Stimulated activated CD8-positive, alpha-beta memory T cell treated with anti-CD3 and anti-CD28 coated beads, Interleukin-7, amount 100 ng/mL, for 1 hour (primary cell): ENCODE measurements at places on chromosomes 2 and 18.

- no peak for DNase-seq
Measured at GRCh38 chr2:149899390-149899789, 311.8 kb upstream of the MMADHC start.

DNA sequence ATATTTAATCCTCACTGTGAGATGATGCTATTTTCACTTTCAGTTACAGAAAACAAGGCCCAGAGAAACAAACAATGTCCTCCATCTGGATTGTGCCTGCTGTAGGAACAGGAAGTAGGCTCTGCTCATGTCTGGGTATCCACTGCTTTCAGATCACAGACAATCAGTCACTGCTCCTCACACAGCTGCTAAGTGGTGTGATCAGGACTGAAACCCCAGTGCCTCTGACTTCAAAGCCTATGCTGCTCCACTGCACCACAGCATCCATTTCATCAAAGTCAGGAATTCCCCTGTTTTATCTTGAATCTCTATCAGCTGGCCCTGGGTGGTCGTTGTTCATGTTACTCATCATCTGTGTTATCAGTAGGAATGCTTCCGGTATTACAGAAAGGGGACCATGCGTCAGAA lies 303.8 kb upstream of the TRIB2 start:
- DNase-seq: no peak

DNA sequence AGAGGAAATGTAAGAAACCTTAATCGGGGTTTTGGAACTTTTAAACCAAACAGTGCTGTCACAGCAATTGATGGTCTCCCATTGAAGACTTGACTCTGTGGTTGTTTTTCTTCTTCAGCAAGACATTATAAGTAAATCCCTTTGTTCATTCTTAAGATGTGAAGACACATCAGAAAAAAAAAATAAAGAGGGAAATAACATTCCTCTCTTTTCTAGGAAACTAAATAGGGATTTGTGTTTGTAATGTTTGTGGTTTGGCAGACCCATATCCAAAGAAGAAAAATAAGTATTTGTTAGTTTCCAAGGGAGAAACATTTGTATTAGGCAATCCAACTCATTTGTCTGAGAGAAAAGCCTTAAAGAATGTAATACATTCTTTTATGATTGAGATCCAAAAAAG lies 359.9 kb downstream of the DSC3 start:
- DNase-seq: no peak

GRCh38 chr2:111706481-111707001 lies 177.5 kb downstream of the ANAPC1 start:
- no peak for DNase-seq

- DNase-seq: no peak
Measured at GRCh38 chr2:65574993-65575392, 142.6 kb upstream of the SPRED2 start.

DNA sequence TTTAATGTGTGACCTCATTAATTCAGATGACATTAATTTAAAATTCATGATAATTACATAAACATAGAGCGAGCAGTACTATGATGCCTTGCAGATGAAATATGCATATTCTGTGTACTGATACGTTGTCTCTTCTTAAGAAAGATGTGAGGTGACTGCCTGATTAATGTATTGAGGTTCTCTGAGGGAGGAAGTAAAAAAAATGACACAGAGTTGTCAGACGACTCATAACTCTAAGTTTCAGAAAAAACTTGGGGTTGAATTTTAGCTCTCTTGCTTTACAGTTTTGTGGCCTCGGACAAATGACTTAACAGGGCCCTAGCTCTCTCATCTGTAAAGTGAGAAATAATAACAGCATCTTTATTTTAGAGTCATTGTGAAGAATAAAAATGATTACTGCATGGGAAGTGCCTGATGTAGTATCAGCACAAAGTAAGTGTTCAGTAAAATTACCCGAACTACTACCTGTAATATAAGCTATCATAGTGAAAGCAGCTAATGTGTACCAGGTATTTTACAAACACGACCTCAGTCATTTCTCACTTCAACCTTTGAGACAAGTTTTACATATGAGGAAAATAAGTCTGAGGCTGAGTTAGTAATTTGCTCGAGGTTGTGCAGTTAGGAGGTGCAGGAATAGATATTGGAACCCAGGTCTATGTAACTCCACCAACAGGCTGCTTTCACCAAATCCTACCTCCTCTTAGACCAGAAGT lies 65.3 kb downstream of the ALK start:
- no peak for DNase-seq

DNA sequence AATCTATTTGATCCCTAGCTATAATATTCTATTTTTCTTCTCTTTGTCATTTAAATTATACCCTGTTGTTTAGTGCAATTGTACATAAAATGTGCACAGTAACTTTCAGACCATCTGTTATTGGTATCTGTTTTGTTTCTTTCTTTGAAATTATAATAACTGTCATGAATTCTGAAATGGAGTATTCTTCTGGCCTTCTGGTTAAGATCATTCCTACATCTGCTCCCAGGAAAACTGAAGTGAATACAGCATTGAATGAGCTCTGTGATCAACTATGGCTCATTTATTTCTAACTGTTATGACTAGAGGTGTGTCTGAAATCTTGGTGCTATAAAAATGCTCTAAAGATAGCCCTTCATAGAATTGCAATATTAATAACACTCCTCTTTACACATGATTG lies 788.4 kb upstream of the TMEFF2 start:
- DNase-seq: no peak

- DNase-seq: no peak
Measured at GRCh38 chr2:85222792-85223191, 89.6 kb downstream of the TCF7L1 start.

DNA sequence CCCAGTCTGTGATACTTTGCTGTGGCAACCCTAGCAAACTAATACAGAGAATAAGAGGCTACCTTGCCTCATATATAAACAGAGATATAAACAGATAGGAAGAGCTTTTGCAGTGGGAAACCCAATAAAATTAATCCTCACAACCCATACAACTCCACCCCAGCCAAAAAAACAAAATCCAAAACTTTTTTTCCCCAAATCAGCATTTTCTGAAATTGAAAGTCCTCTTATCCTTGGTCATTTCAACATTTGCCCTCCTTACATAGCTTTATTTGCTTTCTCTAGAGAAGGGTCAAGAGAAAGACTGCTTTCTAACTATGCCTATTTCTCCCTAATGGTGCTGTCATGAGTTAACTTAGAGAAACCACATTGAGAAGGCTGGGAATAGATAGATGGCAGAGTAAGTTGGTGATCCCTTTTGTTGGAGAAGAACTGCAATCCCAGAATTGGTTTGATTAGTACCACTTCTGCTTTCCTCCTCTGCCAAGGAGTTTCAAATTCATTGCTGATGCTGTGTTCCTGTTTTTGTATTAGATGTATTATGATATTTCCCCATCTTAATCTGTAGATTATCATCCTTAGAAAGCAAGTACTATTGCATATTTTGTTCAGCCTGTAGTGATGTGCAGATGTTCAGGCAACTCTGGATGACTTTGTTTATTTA lies 76.5 kb upstream of the B3GNT2 start:
- no peak for DNase-seq

GRCh38 chr2:226489775-226490541 lies 309.7 kb downstream of the IRS1 start:
- no peak for DNase-seq

DNA sequence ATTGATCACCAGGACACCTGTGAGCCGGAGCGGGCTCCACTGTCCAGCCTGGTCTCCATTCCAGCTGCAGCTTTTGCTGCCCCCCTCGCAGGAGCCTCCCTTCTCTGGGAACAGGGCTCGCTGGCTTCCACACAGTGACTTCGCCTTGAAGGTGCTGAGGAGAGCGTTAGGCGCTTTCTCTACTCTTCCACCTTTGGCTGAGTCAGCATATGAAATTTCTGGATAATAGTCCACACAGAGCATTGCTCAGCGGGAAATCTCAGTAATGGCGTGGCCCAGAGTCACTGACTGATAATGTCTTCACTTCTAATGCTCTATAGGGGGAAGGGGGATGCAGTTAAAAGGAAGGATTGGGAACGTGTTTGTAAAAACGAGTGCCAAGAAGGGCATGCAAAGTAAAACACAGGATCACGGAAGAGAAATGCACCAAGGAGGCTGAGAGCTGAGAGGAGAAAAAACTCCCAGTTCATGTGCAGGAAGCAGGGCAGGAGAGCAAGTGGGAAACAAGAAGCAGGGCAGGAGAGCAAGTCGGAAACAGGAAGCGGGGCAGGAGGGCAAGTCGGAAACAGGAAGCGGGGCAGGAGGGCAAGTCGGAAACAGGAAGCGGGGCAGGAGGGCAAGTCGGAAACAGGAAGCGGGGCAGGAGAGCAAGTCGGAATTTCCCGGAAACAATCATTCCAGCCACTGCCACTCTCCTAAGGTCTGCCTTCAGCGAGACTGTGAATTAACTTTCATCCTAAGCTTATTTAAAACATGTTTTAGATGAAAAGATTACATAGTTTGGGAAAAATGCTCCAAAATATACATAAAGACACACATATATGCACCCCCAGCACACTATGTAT lies 77.7 kb downstream of the MYT1L start:
- DNase-seq: no peak

GRCh38 chr2:207040696-207041095 lies 101.4 kb downstream of the CPO start:
- DNase-seq: no peak

DNA sequence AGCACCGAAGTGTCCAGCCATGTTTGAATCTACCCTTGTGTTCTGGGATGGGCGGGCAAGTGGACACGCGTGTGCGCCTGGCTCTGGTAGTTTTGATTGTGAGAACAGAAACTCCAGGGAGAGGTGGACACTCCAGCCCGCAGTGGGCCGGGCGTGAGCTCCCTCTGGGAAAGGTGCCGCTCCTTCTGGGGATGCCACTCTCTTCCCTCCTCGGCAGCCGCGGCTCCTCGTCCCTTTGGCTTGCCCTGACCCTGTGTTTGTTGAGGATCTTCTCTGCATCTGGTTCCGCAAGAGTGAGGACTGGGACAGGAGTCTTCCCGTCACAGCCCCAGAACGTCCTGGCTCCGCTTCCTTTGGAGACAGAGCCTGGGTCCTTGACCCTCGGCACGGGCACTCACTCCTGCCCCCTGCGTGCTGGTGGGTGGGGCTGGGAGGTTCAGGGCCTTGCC lies 1.3 kb downstream of the CTDP1 start:
- DNase-seq: no peak

- DNase-seq: no peak
Measured at GRCh38 chr2:46813020-46813415, 102.6 kb downstream of the MCFD2 start.

DNA sequence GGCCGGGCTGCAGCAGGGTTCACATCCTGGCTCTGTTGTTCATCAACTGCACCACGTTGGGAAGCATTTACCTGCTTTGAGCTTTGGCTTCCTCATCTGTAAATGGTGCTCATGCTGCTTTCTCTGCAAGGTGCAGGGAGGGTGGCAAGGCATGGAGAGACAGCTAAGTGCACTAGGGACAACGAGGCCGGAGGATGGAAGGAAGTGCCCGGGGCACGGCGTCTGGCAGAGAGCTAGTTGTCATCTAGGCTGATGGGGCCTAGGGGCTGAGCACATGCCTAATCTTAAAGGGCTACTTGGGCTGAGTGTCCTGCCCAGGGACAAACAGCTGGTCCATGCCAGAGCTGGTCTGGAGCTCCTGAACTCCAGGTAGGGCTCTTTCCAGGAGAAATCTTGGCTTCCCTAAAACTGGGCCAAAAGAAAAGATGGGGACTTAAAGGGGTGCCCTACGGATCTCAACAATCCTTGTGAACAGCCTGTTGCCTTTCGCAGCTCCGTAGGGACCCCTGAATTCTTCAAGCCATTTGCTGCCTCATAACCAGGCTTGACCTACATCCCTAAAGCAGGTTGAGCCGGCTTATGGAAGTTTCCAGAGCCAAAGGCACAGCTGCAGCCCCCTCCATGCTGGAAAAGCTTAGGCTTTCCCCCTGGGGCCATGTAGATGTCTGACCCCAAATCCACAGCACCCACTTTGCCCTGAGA lies 130.8 kb downstream of the SMAD7 start:
- no peak for DNase-seq

GRCh38 chr2:186780701-186781316 lies 68.2 kb downstream of the ZSWIM2 start:
- no peak for DNase-seq

DNA sequence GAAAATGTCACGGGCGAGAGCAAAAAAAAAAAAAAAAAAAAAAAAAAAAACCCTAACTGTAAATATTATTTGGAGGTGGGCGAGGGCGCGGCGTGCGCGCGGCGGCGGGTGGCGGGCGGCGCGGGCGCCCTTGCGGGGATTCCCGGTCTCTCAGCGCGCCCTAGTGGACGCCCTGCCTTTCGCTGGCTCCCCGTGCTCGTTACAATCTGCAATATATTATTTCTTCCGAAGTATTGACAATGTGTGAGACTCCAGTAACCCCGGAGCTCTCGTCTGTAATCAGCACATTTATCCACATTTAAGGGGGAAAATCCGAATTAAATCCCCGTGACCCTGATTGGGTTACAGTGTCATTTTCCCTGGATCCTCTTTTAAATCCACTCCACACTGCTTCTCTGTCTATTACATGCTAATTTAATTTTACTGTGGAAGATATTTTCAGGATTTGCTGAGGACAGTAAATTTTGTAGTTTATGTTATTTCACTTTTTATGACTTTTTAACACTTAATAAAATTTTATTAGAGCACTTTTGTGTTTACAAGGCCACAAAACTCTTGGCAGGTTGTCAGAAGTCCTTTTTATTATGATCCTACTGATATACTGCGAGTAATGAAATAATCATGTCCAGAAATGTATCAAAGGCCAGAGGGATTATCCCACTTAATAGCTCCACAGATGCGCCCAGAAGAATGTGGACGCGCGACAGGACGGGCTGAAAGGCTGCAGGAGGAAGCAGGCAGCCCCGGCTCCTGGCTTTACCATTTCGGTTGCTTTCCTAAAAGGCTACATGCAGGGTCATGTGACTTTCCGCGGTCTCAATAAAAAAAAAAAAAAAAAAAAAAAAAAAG lies 369.1 kb downstream of the MTX2 start:
- DNase-seq: no peak

- DNase-seq: no peak
Measured at GRCh38 chr18:43650426-43650825, 373.1 kb upstream of the SYT4 start.

GRCh38 chr2:132797556-132797955 lies 127.6 kb upstream of the LYPD1 start:
- DNase-seq: no peak

DNA sequence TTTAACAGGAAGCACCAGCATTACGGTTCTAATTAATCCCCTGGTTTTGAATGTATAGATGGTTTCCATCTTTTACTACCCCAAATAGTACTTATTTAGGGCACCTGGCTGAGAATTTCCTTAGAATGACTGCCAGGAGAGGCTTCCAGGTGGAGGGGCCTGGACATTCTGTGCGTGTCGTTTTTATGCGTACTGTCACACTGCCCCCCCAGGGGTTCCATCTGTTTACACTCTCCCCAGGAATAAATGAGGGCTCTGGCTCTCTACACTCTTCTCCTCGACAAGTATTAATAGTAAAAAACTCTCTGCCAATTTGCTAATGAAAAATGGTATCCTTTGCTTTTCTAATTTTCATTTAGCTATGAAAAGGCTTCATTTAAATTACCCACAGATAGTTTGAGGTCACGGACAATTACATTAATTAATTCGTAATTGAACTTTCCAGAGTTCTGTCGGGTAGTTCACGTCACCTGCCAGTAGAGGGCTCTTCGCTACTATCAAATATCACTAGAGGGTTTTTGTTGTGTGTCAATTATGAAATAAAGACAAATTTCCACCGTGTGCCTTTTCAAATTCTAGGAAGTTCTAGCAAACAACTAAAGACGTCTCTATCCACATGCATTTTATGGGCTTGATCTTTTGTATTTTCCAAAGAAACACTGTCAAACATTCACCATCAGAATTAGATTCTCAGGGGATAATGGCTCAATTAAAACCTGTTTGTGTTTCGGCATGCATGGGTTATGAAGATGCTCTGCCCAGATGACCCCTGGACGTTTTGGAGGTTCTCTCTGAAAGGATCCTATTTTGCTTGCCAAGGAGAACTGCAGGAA lies 88.8 kb upstream of the ASB18 start:
- no peak for DNase-seq
